ENCODE measurements at places on chromosomes 5 and 9.

GRCh38 chr5:135442431-135443160 lies 4.6 kb downstream of the DCANP1 start:
- no peak for DNase-seq

GRCh38 chr5:95863383-95863757 lies 40.8 kb upstream of the GLRX start:
- no peak for DNase-seq

DNA sequence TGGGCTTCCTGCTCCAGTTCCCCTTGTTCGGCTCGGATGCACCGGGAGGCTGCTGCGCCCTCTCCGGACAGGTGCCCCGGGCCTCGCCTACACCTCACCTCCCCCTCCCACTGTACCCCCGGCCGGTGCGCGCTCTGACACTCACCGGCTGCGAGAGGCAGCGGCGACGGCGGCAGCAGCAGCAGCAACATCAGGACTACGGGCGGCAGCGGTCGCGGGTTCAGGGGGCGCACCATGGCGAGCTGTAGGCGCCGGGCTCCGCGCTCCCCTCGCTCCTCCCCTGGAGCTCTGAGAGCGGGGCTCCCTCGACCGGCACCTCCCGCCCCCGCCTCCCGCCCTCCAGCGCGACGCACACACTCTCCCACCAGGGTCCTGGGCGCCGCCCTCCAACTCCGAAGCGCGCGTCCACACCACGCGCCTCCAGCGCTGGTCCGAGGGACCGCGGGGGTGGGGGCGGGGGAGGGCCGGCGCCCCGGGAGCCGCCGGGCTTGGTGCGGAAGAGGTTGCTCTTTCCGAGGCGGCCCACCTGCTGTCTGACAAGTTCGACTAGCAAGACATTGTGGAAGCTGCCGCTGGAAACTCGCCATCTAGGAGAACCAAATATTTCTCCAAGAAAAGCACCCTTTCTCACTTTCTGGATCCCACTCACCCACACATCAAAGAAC lies at the start of gene GFRA3:
GFRA3 (minus strand) TSS at position 433 of the 665 bp plus-strand sequence; CDS start at position 236, 197 bp downstream.
- DNase-seq: no peak

DNA sequence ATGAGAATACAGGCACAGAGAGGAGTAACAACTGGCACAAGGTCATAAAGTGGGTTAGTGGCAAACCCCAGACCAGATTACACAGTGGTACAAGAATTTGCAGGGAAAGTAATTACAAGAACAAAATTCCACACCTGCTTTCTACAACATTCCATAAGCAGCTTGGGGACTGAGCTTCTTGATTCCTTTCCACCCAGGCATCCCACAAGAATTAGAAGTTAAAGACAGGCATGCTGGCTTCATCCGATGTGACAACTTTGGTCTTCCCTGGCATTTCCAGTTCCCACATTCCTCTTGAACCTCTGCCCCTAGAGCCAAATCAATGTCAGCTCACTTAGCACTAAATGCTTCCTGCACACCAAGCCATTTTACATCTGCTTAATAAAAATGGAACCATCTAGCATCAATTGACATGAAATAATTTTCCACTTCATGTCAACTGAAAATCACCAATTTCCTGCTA lies 435.8 kb upstream of the PAPPA start:
- DNase-seq: no peak

- no peak for DNase-seq
These were observed 42.2 kb downstream of the SV2C start for GRCh38 chr5:76125346-76125745.

DNA sequence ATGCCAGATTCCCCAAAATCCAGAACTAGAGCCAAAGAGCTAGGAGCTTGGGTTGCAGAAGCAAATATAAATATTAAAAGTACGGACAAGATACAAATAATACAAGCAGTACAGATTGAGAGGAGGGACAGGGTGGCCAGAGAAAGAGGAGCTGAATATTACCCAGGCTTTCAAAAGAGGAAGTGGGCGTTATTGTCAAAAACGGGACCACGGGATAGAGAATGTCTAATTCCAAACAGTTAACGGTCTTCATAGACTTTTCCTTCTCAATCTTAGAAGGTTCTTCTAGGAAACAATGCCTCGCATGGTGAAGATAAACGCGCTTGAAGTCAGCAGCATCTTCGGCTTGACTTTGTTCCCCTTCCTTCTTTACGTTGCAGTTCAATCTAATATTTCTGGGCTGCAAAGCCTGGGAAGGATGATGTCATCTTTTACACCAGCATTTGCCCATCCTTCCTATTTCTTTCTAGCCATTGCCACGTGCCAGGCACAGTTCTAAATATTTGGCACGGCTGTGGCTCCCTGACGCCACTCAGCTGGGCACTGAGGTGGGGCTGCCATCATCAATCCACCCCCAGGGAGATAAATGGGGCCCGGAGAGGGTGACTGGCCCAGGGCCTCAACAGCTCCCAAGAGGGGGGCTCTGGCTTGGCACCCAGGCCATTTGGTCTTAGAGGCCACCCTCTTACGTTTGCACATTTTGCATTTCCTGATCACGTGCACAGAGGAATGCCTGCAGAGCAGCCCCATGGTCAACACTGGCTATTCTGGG lies 16.3 kb upstream of the OLFM1 start:
- DNase-seq: no peak

DNA sequence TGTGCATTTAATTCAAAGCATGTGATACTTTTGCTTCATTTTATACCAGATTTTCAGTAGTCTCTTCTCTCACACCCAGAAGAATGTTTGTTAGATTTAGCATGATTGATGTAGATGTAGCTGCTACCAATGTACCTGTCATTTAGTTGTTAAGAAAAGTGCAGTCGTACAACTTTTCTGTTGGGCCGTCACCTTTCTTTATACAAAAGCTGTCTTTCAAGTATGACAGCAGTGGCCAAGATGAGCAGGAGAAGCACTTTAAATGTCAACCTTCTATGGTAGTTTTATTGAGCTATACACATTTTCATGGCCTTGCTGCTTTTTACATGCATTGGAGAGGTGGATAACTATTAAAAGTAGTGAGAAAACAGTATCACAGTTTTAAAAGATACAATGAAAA lies 77.7 kb upstream of the PTPRD start:
- no peak for DNase-seq

- no peak for DNase-seq
These were observed 71.8 kb upstream of the CTSV start for GRCh38 chr9:97110696-97111095.

DNA sequence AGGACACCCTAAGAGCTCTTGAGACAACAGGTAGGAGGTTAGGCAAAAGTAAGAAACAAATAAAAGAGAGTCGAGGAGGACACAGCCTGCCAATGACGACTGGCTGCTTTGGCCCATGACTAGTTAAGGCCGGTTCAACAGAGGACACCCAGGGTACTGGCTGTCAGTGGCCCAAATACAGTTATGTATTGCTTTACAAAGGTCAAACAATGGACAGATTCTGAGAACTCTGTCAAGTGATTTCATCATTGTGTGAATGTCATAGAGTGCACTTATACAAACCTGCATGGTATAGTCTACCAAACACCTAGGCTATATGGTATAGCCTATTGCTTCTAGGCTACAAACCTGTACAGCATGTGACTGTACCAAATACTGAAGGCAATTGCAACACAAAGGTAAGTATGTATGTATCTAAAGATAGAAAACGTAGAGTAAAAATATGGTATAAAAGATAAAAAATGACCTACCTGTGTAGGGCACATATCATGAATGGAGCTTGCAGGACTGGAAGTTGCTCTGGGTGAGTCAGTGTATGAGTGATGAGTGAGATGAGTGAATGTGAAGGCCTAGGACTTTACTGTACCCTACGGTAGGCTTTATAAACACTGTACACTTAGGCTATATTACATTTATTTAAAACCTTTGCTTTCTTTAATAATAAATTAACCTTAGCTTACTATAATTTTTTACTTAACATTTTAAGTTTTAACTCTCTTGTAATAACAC lies 6.5 kb upstream of the FAM81B start:
- DNase-seq: no peak

DNA sequence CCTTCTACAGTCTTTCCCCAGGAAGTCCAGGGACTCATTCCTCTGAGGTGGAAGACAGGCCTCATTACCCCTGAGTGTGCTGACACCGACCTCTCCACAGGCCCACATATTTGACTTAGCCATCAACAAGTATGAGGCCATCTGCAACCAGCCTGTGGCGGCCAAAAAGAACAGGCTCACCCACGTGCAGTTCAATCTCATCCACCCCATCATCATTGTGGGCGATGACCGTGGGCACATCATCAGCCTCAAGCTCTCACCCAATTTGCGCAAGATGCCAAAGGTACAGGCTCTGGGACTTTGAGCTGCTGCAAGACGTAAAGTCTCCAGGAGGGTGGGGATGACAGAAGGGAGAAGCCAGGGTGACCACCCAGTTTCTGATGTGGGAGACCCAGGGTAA lies 5.6 kb downstream of the ENHO start:
- DNase-seq: no peak

GRCh38 chr5:103561685-103562452 lies 720 bp downstream of the NUDT12 start:
- no peak for DNase-seq

GRCh38 chr5:6578676-6579343 lies 54.0 kb downstream of the NSUN2 start:
- DNase-seq: no peak

GRCh38 chr9:136581614-136582447 lies 36.0 kb upstream of the NOTCH1 start:
- DNase-seq: no peak

DNA sequence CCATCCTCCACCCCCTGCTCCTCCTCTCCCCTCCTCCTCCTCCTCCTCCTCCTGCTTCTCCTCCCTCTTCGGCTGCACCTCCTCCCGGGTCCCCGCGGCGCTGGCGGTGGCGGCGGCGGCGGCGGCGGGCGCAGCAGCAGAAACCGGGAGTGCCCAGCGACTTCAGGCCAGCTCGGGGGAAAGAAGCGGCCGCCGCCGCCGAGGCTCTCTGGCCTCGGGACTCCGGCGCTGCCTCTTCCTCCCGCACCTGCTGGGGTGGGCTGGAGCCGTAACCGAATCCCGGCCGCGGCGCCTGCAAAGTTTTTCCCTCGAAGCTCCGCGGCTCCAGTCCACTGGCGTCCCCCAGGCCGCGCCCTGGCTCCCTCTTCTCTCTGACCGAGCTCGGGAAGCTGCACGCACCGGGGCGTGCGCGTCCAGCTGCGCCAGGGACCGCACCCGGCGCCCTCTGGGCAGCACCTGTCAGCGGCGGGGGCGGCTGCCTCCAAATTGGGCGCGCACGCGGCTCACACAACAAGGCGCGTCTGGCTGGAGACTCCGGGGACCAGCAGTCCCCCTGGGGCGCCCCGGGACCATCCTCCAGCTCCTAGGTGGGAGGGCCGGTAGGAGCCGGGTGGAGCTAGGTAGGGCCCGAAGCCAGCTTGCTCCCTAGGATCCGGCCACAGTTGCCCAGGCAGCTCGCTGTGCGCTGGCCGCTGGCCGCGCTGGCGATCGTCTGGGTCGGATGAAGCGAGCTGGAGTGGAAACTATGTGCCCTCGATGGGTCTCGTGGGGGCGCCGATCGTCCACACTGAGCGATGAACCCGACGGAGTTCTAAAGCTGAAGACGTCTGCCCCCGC lies at the start of gene MCTP1:
MCTP1 (minus strand) TSS at position 523 of the 837 bp plus-strand sequence.
- no peak for DNase-seq

GRCh38 chr9:133114886-133115603 lies 6.0 kb downstream of the RALGDS start:
- DNase-seq: no peak

- DNase-seq: no peak
These were observed 491.8 kb upstream of the COX7C start for GRCh38 chr5:86125731-86126601.

DNA sequence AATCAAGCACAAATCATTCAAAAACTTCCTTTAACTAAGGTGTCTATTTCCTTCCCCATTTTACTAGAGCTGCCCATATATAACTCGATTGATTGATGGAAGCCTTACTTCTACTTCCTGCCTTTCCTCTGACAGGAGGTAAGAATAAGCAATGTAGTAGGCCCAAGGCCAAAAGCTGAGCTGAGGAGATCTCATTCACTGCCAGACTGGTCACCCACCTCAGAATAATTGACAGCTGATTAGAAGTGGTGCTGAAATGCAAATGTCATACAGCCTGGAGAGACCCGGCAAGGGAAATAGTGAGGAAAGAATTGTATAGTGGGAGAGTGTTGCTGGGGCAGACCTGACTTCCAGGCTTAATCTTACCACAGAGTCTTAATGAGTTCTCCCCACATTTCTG lies 239.9 kb downstream of the SAXO1 start:
- DNase-seq: no peak

GRCh38 chr5:116730185-116730584 lies 155.6 kb upstream of the SEMA6A start:
- no peak for DNase-seq

- no peak for DNase-seq
These were observed 62.4 kb downstream of the SHC3 start for GRCh38 chr9:89116064-89116804.

DNA sequence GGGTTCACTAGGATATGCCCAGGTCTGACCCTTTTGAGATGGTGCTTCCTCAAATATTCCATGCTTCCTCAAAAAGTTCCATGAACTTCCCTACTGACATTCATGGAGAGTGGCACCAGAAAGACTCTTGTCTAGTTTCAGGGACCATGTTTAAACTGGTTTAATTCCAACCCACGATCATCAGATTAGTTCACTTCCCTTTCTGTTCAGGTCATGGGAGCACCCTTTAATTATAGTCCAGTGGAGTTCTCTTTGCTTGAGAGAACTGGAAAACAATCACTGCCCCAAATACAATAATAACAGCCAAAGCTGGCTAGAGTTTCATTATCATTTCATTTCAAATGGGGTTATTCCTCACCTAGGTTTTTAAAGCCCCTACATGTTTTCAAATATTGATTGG lies 9.7 kb upstream of the ERBIN start:
- DNase-seq: no peak

DNA sequence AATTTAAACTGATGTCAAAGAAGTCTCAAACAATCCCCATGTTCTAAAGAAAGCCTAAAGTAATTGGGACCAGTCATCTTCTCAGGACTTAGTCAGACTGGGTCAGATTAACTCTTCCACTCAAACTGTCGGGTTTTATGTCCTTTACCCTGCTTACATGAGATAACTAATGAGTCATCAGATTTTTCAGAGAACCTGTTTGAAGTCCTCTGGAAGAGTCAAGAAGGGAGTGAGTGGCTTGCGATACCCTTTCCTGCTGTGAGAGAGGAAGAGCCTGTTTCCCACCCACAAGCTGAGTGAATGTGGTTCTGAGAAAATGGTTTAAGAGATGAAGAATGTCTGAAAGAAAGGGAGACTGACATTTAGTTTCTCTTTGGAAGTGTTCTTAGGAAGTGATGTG lies 1866.7 kb upstream of the C9orf72 start:
- DNase-seq: no peak

DNA sequence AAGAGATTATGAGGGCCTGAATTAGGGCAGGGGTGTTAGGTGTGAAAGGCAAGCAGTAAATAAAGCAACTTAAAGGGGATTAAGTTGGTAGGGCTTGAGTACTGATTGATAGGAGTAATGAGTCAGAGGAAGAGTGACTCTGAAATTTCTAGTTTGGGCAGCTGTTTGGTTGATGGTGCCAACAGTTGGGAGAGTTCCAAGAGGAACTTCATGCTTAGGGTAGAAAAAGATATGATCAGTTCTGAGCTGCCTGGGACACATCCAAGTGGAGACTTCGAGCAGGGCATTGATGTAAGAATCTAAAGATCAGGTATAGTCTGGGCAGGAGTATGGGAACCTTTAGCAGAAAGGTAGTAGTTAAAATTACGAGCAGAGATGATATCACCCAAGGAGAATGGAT lies 10.2 kb downstream of the MAMDC2 start:
- DNase-seq: no peak
